ENCODE measurements at places on chromosomes 13 and 19. TPM values are rescaled to one million over a fixed set of nuclear protein-coding genes. Genes with fewer than 3 reads are reported as not detected.

DNA sequence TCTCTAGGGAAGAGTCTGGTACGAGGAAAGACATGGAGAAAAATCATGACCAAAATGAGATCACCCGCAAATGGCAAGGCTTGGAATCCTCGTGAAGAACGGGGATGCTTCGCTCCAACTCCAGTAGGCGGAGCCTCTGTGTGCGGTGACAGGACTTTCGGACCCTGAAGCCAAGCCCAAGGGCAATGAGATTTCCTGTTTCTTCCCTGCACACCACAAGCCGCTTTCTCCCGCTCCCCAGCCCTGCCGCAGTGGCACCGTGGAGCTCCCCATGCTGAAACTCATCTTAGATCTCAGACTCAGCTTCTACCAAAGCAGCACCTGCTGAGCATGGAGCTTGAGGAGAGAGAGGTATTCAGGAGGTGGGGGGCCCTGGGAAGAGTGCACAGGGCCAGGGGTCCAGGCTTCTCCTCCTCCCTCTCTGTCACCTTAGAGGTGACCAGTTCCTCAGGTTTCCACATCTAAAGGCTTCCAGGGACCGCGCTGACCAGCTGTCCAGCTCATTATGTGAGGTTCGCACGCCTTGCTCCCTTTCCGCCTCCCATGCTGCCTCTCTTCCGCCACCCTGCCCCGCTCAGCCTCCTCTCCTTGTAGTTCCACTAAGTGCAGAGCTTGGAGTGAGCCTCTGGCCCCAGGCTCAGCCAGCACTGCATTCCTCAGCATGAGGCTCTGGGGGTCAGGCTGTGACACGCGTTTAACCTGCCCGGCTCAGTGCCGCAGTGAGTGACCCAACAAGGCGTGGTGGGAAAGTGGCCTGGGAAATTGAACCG lies 153.8 kb upstream of the SOX1 start:
- DNase-seq = no peak

GRCh38 chr19:40768869-40769268 lies 6.5 kb upstream of the MIA start:
- no peak for DNase-seq

GRCh38 chr13:97257800-97258799 lies 36.0 kb downstream of the MBNL2 start:
- DNase-seq = peak; percentile 84

- no peak for DNase-seq
Measured at GRCh38 chr13:45298206-45298505, 42.8 kb downstream of the TPT1 start.

DNA sequence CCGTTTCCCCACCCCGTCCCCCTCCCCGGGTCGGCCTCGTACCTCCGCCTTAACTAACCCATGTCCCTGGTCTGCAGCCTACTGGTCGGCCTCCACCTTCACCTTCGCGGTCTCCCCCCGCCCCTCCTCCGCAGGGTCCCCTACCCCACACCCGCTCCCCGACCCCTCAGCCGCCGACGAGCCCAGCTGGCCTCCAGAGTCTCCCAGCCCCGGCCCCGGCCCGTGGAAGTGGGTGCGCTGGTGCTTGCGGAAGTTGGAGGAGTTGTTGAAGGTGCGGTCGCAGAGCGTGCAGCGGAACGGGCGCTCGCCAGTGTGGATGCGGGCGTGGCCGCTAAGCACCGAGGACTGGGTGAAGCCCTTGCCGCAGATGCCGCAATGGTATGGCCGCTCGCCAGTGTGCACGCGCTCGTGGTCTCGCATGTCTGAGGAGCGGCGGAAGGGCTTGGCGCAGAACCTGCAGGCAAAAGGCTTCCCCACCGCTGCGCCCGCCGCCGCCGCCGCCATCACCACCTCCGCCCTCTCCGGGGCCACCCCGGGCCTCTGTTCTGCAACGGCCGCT lies 2.6 kb downstream of the ZNF784 start:
- no peak for DNase-seq

DNA sequence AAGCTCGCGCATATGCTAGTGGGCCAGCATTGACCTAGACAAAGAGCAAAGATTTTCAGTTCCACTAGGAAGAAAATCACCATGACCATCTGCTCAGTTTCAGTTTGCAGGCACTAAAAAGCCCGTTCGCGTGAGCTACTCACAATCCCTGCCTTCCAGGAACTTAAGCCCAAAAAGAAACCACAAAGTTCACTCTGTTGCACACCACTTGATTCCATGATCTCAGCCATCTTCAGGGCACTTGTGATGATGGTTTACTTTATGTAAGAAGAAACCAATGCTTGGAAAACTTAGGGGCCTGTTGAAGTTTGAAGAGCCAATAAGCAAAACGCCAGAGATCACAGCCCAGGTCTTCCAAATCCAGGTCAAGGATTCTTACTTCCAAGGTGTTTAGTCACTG lies 45.0 kb upstream of the SLC15A1 start:
- DNase-seq = no peak

GIPC1 gene
- total RNA-seq = 256 TPM

ZNF112 gene
- 3.3 TPM for total RNA-seq

DAND5 gene
- 0.14 TPM for total RNA-seq

GRCh38 chr13:23350009-23350408 lies 83.5 kb downstream of the SACS start:
- no peak for DNase-seq

DNA sequence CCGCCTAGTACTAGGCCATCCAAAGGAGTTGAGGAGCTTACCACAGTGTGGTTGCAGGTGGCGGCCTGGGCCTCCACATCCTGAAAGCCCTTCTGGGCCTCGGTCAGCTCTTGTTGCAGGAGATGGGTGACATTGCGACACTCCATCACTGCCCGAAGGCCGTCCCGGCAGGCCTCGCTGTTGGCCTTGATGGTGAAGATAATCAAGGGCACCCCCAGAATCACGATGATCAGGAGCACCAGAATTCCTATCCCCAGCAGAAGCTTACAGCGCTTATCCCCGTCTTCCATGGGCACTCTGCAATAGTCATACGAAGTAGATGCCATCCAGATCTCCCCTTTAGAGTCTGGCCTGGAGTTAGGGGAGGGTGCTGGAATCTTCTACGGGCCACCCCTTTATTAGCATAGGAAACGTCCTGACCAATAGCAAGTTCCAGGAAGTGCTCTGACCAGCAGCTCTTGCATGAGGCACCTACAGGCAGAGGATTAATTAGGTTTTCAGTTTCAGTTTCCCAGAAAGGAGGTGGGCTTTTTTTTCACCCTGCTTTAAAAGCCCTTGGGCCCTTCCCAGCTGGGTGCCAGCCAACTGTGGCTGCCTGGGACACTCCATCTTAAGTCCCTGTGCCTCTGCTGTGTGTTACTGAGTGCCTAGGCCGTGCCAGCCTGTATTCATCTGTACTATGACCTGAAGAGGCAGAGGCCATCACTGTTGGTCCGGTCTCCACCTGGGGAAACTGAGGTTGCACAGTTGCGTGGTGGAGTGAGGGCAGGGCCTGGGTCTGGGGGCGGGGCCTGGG lies at the start of gene BST2:
Gene BST2, minus strand, starts transcription at position 381 of the 796 bp plus-strand sequence. Its CDS starts 55 bp downstream, at position 326.
- peak; percentile 58 for DNase-seq

- DNase-seq = peak; percentile 4
Measured at GRCh38 chr13:108669381-108669780, 40.0 kb downstream of the MYO16 start.

ZNF723 gene
- total RNA-seq = not detected

KRTDAP gene
- total RNA-seq = 9.0 TPM

GRCh38 chr19:38718747-38719543 lies 25.3 kb downstream of the CAPN12 start:
- peak; percentile 41 for DNase-seq

Measured in foreskin keratinocyte (primary cell).